Stimulated activated CD8-positive, alpha-beta memory T cell treated with anti-CD3 and anti-CD28 coated beads, Interleukin-4, amount 100 ng/mL, for 1 hour (primary cell): ENCODE measurements at places on chromosomes 1 and 21.

GRCh38 chr1:231359113-231359512, 21.0 kb downstream of the SPRTN start:
- no peak for DNase-seq

DNA sequence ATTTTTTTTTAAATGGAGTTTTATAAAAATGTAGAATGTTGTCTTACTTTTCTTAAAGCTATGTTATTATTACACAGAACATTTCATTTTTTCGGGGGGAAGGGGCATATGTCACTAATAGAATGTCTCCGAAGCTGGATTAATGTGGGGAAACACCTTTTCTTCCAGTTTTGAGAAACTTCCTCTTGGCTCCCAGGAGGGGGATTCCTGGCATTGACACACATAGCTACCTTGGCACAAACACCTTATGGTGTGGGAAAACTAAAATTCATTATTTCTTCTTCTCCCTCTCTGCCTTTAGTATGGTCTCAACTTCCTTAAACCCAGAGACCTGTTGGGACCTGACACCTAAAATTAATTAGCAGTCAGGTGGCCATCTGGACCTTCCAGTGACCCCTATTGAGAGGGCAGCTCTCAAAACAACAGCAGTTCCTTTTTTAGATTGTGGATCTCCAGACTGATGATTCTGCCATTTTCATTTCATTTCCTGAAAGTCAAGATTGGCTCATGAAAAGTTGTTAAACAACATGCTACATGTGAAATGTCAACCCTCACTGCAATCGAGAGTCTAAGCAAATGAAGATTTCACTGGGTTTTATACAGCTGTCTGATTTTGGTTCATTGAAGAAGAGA, 70.1 kb upstream of the EDEM3 start:
- DNase-seq: no peak

DNA sequence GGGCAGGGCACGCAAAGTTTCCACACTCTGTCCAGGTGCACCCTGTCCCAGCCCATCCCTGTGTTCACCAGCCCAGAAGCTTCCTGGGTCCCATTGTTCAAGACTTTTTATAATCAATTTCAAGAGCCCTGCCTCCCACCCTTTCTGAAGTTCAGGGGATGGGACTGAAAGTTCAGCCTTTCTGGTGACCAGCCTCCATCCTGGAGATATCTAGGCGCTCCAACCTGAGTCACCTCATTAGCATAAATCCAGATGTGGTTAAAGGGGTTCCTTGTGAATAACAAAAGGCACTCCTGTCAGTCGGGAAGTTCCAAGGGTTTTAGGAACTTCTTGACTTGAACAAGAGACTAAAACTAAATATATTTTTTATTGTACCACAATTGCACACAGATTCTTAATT, 48.4 kb upstream of the RAP1A start:
- DNase-seq: no peak

GRCh38 chr1:226349801-226350518, 41.0 kb upstream of the LIN9 start:
- no peak for DNase-seq

- no peak for DNase-seq
These were observed 160.0 kb downstream of the PDE4B start for GRCh38 chr1:65952696-65953095.

DNA sequence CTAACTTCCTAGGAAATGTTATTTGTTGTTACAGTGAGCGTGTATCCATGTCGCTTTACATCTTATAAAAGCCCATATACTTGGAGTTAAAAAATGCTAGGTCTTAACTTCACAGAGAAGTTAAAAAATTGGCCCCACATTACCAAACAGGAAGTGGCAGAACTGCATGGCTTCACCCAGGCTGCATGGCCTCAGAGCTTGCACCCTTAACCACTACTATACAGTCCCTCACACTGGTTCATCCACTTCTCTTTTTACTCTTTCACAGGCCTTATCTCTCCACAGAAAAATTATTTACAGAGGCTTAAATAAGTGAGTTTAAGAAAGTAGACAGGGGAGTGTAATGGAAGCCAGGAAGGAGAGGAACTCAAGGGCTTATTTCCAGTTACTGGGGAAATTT, 402.5 kb downstream of the HHAT start:
- no peak for DNase-seq

DNA sequence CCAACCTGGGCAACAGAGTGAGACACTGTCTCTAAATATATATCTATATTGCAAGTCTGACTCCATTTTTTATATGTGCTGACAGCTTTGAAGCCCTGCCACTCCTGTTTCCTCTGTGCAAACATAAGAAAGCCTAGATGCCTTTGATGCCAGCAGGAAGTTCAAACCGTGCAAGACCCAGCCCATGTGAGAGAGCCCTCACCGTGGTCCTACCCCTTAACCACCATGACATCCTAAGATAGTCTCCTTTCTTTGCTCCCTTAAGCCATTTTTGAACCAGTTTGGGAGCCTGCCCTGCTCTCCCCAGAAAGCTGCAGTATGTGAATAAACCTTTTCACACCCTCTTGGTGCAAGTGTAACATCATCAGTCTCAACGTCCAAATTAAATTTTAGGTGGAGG, 3.7 kb upstream of the DIPK1A start:
- DNase-seq: no peak

DNA sequence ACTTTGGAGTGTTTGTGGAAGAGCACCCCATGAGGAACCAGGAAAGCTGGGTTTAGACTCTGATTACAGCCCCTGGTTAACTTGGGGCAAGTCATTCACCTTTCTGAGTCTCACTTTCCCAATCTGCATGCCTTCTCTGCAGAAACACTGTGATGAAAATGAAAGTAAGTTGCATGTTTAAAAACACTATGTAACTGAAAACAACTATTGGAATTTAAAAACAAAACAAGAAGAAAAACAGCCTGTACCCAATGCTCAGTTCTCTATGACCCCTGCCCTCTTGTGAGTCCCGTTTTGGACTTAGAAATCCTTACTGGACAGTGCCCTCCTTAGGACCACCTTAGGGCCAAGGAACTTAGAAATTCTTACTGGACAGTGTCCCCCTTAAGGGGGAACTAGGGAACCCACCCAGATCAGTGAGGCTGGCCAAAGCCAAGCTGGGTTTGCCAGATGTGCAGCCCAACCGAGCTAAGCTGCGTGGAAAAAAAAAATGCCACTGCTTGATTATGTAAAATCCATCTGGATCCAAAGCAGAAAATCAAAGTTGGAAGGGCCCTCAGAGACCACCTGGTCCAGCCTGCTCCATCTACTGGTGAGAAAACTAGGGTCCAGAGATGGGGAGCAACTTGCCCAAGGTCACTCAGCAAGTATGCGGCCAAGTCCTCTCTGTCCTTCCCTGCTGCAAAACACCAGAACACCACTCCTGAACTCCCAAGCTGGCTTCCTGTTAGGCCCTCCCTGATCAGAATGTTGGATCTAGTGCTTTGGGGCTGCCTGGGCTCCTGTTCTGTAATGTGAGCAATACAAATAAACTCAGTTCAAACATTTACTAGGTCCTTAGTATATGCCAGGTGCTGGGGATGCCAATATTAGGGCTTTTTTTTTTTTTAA, 77.7 kb downstream of the MRPL37 start:
- DNase-seq: no peak

DNA sequence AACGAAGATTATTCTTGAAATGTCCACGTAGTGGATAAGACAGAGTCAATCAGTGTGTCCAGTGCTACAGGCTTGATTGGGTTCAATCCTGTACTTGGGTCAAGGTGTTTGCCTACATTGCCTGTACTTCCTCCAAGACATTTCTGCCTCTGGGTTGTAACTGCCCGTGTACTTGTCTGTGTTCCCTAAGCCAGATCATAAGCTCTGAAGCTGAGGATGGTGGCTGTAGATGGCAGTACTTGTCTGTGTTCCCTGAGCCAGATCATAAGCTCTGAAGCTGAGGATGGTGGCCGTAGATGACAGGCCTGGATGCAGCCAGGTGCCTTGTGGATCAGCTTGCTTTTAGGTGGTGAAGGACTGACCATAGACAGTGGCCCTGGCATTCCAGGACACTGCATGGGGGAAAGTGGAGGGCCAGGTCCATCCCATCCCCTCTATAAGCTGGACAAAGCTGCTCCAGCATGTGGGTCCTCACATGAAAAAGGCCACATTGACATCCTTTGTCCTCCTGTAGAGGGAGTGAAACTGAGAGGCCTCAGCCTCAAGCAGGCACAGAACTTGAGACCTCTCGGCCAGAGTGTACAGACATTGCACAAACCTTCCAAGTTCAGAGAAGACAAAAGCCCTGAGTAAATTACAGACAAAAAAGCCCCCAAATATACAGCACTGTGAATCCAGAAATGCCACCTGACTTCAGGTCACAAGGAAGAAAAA, 2.0 kb upstream of the SRM start:
- no peak for DNase-seq

GRCh38 chr1:200226268-200226968, 183.4 kb downstream of the ZNF281 start:
- DNase-seq: no peak

DNA sequence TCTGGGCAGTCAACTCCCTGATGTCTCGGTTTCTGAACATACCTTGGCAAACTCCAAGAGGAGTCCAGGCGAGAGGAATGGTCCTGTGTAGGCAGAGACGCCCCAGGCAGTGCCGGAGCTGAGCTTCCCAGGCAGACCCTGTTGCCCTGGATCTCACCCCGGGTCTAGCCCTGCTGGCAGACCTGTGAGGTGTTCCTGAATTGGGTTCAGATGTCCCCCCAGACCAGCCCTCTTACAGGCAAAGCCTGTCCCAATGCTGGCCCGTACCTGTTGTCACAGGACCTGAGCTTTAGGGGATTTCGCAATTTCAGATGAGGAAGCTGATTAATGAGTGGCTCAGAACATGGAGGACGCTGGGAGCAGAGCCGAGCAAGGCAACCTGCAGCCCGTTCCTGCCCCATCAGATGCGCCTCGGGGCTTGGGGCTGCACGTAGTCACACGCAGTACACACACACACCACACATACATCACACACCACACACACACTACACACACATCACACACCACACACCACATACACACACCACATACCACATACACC, 38.5 kb upstream of the PDE9A start:
- no peak for DNase-seq

GRCh38 chr1:164054331-164054730, 504.7 kb upstream of the PBX1 start:
- no peak for DNase-seq

DNA sequence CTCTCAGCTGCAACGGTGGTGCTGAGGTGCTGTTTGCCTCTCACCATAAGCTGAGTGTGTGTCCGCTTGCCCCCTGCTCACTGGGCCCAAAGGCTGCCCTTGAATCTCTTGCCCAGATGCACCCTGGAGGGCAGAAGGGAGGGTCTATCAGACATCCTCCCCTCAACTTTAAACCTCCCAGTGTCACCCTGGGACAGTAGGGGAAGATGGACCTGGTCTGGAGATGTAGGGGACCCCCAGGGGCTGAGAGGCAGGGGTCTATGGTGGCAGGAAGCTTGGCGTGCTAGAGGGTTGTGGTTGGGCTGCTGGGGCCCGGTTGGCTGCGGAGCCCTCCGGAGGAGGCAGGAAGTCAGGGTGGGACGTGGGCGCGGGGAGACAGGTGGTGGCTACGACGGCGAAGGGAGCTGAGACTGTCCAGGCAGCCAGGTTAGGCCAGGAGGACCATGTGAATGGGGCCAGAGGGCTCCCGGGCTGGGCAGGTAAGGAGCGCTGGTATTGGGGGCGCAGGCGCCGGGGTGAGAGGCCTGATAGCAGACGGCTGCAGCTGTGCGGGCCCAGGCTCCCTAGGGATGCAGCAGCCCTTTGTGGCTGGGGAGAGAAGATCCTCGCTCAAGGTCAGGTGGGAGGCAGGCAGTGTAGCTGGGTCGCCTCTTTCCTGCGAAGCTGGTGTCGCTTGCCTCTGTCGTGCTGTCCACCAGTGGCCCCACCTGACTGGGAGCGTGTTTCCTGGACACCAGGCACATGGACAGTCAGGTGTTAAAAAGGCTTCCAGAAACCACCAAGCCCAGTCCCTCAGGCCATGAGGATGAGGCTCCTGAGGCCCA, at the start of gene LCK:
Gene LCK, plus strand, starts transcription at position 373 of the 824 bp plus-strand sequence. CDS start 23,065 bp downstream, outside the sequence.
- DNase-seq: no peak

DNA sequence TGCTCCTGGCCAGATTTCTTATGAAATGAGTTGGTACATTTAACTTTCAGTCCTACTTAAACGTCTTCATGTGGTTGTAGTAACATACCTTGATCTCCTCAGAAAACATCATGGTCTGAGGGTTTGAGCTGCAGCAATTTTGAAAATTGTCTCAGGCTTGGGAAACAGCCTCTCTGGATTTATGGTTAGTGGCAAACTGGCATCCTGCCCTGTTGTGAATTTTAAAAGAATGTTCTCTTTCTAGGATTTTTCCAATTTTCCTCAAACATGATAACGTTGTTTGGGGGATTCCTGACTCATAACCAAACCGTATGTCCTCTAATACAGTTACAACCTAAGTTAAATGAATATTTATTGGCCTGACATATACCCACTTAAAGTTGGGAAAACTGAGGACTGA, 624.4 kb downstream of the LMO4 start:
- DNase-seq: no peak

GRCh38 chr1:23081376-23081775, 62.1 kb downstream of the KDM1A start:
- DNase-seq: no peak

GRCh38 chr21:45084121-45084520, 9.7 kb downstream of the ADARB1 start:
- DNase-seq: no peak

- no peak for DNase-seq
These were observed 20.8 kb upstream of the ZNF362 start for GRCh38 chr1:33235521-33235920.

DNA sequence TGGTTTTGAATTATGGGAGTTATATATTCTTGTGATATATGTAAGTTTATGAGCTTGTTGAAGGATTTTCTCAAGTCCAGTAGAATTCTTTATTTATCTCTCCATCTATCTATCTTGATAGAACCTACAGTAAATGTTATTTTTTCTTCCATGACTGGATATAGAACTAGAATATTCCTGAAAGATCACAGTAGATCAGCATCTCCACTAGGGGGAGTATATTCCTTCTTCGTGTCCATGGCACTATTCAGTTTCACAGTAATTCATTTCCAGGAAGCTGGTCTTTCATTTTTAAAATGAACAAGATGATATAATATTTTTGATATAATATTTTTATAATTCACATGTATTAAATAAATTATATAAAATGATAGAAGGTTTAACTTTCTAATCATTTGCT, 18.8 kb downstream of the TMPRSS15 start:
- DNase-seq: no peak

DNA sequence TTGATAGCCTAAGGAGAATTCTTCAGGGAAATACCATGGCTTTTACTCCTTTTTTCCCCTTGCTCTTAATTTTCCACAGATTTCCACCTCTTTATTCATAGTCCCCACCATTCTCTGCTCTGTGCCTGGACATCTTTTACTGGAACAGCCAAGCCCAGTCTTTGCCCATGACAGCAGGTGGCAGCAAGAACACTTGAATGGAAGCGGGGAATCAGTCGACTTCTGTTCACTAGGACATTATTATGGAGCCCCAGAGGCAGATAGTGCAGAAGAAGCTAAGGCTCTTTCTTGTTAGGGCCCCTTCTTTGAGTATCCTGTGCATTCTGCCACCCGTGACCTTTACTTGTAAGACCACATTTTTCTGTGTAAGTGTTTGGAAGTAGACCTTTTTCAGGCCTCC, 6.3 kb downstream of the OR14I1 start:
- DNase-seq: no peak

GRCh38 chr21:22754746-22755145, 1756.5 kb downstream of the NCAM2 start:
- DNase-seq: no peak

GRCh38 chr1:56561227-56562019, 17.9 kb downstream of the PLPP3 start:
- no peak for DNase-seq
